Sigmoid colon (tissue), 7 donors: ENCODE measurements at places on chromosomes 6 and 20. TPM values are rescaled to one million over a fixed set of nuclear protein-coding genes. Genes with fewer than 3 reads are reported as not detected.

The ZBTB12 gene
- total RNA-seq = 1.2 TPM

The PGC gene
- total RNA-seq = not detected

The UNC5CL gene
- 1.8 TPM for total RNA-seq

The FGD2 gene
- total RNA-seq = 23.8 TPM

The PREX1 gene
- 19.1 TPM for total RNA-seq

The HLA-DOB gene
- 0.68 TPM for total RNA-seq

The ACOT13 gene
- 11.8 TPM for total RNA-seq

The TFAP2D gene
- not detected for total RNA-seq

The CYP24A1 gene
- total RNA-seq = not detected

The SNX3 gene
- 220 TPM for total RNA-seq

The PTCRA gene
- not detected for total RNA-seq

The RIMS1 gene
- 7.1 TPM for total RNA-seq

The GNRH2 gene
- 1.6 TPM for total RNA-seq

The C20orf202 gene
- total RNA-seq = not detected

The HSD17B8 gene
- total RNA-seq = not detected

The CD2AP gene
- 17.7 TPM for total RNA-seq

The VGLL2 gene
- total RNA-seq = not detected

The TREML4 gene
- total RNA-seq = not detected

The CPNE5 gene
- 2.1 TPM for total RNA-seq

The WFDC5 gene
- total RNA-seq = not detected
